Heart right ventricle (tissue), 16 donors: ENCODE measurements at places on chromosomes 7 and 10. TPM values are rescaled to one million over a fixed set of nuclear protein-coding genes. Genes with fewer than 3 reads are reported as not detected.

GRCh38 chr10:72248468-72249151 lies 25.1 kb upstream of the DDIT4 start:
- peak; percentile 87 for DNase-seq

GRCh38 chr7:69892790-69893189 lies 294.5 kb downstream of the AUTS2 start:
- no peak for DNase-seq

DNA sequence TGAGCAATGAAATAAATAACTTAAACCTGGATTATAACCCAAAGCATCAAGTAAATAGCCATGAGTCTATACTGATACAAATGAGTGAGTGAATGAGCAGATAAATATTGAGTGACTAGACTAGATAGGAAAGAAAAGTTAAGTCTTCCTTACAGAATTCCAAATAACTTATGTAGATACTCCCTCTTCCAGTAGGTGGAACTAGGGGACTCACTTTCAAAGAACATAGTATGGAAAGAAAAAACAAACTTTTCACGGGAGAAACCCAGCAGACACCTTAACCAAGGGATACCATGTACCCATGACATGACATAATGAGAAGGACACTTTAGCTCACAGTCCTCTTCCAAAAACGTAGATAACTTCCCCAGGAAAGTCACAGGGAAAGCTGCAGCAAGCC lies 32.2 kb downstream of the CSGALNACT2 start:
- DNase-seq = no peak

GRCh38 chr10:80452640-80453039 lies 1.5 kb upstream of the TSPAN14 start:
- no peak for DNase-seq

Gene MKX
- polyA plus RNA-seq = 0.15 TPM

Gene CYP3A4
- polyA plus RNA-seq = not detected

- DNase-seq = no peak
Measured at GRCh38 chr7:155521743-155522398, 24.5 kb downstream of the CNPY1 start.

DNA sequence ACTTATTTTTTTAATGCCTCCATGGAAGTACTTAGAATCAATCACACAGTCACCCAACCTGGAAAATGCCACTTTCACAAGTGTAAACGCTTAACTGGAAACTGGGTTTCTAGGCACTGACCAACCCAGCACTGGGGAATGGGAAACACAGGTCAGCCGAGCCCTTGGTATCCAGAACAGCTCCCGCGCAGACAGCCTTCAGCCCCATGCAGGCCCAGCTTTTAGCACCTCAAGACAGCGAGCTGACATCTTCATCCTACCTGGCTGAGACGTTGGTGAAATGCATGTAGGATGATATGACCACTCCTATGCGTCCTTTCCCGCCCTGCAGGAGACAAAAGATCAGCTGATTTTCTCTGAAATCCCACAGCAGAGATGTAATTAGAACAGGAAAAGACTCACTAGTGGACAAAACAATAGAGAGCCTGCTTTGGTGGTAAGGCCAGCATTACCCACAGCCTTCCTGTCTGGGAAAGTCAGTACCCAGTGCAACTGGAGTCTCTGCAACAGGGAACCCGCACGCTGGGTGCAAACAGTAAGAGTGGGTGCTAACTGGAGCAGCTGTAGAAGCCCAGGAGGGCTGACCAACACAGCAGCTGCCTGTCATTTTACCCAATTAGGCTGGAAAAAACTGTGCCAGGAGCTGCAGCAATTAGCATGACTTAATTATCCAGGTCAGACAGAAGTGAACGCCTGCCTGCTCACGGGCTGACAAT lies 153.7 kb downstream of the TNS3 start:
- DNase-seq = no peak

GRCh38 chr7:100516135-100516812 lies 22.7 kb upstream of the AGFG2 start:
- peak; percentile 20 for DNase-seq

DNA sequence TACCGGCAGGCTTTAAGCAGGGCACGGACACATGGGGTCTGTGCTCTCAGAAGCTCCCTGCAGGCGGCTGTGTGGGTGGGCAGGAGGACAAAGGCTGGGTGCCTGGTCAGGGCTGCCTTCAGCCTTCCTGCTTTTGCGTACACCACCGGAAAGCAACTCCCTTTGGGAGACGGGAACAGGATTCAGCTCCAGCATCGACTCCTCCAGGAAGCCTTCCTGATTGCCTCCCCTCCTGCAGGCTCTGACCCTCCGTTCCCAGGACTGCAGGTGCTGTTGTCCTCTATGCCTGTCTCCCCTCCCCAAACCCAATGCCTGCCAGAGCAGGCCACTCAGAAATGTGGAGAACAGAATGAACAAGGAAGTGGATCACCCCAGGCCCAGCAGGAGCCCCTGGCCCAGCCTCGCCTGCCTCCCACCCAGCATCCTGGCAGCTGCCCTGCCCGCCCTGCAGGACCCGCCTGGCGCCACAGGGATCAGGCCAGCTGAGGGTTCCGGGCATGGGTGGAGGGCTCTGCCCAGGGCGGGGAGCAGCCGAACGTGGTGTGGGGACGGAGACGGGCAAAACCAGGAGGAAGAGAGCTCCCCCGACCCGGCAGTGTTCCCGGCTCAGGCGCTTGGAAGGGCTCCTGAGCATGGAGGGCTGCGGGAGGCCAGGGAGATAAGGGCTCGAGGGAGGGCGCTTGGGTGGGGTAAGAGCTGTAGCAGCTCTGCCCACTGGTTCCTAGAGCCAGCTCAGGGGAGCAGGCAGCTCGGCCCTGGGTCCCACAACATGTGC lies 6.2 kb upstream of the ELN start:
- DNase-seq = no peak
